ENCODE measurements at places on chromosomes 3 and 15. TPM values are rescaled to one million over a fixed set of nuclear protein-coding genes. Genes with fewer than 3 reads are reported as not detected.

The DOCK3 gene
- 0.62 TPM for total RNA-seq

DNA sequence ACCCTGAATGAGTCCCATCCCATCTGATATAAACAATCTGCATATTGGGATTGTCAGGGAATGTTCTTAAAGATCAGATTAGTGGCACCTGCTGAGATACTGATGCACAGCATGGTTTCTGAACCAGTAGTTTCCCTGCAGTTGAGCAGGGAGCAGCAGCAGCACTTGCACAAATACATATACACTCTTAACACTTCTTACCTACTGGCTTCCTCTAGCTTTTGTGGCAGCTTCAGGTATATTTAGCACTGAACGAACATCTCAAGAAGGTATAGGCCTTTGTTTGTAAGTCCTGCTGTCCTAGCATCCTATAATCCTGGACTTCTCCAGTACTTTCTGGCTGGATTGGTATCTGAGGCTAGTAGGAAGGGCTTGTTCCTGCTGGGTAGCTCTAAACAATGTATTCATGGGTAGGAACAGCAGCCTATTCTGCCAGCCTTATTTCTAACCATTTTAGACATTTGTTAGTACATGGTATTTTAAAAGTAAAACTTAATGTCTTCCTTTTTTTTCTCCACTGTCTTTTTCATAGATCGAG lies 4.5 kb downstream of the B2M start:
- no peak for DNase-seq

- DNase-seq = no peak
Observed at GRCh38 chr3:187473778-187474406, 105.7 kb downstream of the RTP4 start.

The BFSP2 gene
- total RNA-seq = not detected

- no peak for DNase-seq
Observed at GRCh38 chr3:101068876-101069606, 75.8 kb upstream of the ABI3BP start.

- DNase-seq = peak; percentile 48
Observed at GRCh38 chr15:33425142-33425541, 114.4 kb downstream of the RYR3 start.

- DNase-seq = no peak
Observed at GRCh38 chr3:133121450-133121849, 83.3 kb downstream of the TMEM108 start.

The CHRNA5 gene
- total RNA-seq = 2.0 TPM

DNA sequence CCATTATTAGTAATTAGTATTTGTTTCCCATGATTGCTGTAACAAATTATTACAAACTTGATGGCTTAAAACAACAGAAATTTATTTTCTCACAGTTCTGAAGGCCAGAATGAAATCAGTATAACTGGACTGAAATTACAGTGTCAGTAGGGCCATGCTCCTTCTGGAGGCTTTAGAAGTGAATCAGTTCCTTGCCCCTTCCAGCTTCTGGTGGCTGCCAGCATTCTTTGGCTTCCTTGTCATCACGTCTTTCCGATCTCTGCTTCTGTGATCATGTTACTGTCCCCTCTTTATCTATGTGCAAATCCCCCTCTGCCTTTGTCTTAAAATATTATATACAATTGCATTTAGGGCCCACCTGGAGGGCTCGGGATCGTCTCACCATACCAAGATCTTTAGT lies 92.0 kb downstream of the FOXB1 start:
- DNase-seq = no peak

DNA sequence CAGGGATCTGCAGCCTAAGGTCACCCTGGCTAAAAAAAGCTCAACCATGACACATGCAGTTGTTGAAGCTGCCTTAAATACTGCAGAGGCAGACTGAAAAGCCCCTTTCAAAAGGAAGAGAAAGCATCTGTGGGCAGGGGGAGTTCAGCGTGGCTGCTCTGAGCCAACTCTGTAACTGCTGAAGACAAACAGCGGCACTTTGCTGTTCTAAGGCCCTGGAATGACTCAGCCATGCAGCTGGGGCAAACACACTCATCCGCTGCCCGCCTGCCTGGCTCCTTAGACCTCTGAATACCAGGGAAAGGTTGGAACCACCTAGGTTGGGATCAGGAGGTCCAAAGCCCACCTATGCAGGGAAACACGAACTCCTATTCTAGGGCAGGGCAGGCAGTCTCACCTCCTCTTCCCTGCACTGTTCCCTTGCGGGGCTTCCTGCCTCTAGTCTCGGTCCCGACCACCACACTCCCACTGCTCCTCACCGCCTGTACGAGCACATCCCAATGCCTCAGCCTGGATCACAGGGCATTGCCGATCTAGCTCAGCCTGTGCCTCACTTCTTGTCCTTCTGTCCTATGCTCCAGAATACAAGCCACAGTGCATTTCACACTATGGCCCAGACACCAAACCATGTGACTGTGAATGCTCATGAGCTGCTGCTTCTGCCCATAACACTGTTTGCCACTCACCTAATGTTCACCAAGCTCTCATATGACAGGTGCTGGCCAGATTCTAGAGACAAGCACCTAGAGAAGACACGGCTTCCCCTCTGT lies 6.6 kb upstream of the MUSTN1 start:
- no peak for DNase-seq

The BCL2A1 gene
- total RNA-seq = 12.6 TPM

GRCh38 chr15:97196048-97197014 lies 764.2 kb upstream of the ARRDC4 start:
- no peak for DNase-seq

DNA sequence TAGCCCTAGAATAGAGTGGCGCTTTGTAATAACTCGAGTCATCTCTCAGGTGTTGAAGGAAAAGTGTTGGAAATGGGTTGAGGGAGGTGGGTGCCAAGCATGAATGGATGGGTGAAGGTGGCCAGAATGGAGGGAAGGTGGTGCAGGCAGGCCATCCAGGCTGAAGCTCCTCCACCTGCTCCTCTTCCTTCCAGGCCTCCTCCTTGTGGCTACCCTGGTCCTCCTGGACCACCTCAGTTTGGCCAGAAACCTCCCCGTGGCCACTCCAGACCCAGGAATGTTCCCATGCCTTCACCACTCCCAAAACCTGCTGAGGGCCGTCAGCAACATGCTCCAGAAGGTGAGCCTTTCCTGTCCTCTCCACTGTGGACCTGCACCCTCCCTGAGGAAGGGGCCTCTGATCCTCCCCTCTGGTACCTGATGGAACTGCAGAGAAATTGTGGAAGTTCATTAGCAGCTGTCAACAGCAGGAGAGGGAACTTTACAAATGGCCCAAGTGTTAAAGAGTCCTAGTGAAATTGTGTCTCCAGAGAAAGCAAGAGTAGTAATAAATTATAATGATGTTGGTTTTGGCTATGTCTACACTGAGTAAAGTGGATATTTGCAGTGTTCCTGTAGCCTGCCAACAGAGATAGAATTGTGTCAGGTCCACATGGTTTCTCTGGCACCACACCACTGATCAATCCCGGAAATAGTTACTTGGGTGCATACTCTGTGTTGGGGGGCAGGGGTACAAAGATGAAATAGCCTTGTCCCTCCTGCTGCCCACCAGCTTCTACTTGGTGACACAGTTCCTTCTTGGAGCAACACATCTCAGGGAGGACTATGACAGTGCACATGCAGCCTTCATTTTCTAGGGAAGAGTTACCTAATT lies 1.6 kb downstream of the IL12A start:
- DNase-seq = no peak

The MYO5C gene
- total RNA-seq = 36.9 TPM

DNA sequence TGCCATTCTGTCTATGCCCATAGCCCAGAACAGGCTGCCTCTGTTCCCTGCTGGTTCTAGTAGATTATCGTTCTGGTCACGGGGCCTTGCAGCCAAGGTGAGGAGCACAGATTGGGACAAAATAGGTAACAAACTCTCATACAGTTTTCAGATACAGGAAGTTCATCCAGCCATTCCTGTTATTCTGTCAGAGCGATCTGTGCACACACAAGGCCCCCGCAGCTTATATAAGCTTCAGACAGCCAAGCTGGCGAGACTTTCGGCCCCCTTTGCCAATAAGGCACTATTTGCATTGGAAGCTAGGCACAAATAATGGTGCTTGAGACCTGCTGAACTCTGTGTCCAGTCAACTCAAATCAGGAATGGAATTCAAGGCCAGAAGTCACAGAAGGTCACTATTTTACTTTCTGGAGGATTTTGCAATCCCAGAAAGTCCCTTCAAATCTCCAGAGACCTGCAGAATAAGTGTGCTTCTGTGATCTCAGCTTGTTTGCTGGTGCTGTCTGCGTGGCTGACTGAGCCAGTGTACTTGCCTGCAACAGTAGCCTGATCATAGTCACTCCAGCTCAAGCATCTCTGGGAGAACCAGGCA lies 69.4 kb downstream of the BFSP2 start:
- DNase-seq = no peak

The KLF13 gene
- total RNA-seq = 24.4 TPM

- DNase-seq = no peak
Observed at GRCh38 chr3:48679411-48680391, 6.0 kb downstream of the NCKIPSD start.

The CEMIP gene
- 1.2 TPM for total RNA-seq

DNA sequence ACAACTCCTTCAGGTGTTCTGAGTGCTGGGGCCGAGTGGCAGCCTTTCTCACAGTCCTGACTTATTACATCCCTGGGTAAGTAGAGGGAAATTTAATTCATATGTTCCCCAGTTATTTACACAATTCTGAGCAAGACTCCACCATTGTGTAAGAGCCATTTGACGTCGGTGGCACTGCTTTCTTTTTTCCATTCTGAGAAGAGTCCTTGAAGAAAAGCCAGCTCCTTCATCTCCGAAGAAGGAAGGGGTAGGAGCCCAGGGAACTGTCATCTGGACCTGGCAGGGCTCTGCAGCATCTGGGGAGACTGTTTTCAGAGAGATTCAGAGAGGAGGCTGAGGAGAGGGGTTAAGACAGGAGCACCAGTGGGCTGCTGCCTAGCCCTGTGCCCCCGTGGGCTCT lies 22.6 kb upstream of the MASP1 start:
- no peak for DNase-seq

Data from uterus (tissue), 4 donors.